LHCN-M2 (cell line): ENCODE measurements at places on chromosomes 2 and 18.

GRCh38 chr2:105760639-105761337 lies 16.1 kb downstream of the NCK2 start:
- DNase-seq = no peak

- DNase-seq = peak; percentile 86
Observed at GRCh38 chr2:73979686-73980085, 5.0 kb upstream of the TET3 start.

DNA sequence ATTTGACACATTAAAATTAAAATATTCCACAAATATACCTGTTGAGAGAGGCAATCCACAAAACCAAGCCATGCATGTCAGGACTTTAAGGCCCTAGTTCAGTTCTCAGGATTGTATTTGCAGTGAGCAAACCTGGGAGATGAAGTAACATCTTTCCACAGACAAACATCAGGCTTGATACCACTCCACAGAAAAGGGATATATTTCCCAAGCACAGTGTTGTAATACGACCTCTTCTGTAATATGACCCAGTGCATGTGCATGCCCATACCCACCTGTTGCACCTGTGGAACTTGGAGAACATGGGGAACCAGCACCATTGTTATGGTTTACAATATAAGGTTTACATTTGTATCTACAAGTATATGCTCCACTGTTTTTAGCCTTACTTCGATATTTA lies 184.0 kb downstream of the PDE11A start:
- DNase-seq = no peak

GRCh38 chr2:217195658-217196446 lies 336.0 kb upstream of the TNP1 start:
- no peak for DNase-seq

GRCh38 chr18:37270038-37270665 lies 295.4 kb downstream of the CELF4 start:
- DNase-seq = peak; percentile 47

GRCh38 chr18:48536516-48536915 lies 2.3 kb upstream of the CTIF start:
- no peak for DNase-seq

- no peak for DNase-seq
Observed at GRCh38 chr18:892316-892715, 12.4 kb upstream of the ADCYAP1 start.

GRCh38 chr2:10241641-10242430 lies 60.9 kb upstream of the HPCAL1 start:
- no peak for DNase-seq

- no peak for DNase-seq
Observed at GRCh38 chr2:105290981-105291660, 38.4 kb downstream of the TGFBRAP1 start.

- DNase-seq = no peak
Observed at GRCh38 chr2:136004965-136005364, 19.5 kb upstream of the DARS1 start.

GRCh38 chr2:219109471-219109870 lies 48.8 kb upstream of the IHH start:
- no peak for DNase-seq

DNA sequence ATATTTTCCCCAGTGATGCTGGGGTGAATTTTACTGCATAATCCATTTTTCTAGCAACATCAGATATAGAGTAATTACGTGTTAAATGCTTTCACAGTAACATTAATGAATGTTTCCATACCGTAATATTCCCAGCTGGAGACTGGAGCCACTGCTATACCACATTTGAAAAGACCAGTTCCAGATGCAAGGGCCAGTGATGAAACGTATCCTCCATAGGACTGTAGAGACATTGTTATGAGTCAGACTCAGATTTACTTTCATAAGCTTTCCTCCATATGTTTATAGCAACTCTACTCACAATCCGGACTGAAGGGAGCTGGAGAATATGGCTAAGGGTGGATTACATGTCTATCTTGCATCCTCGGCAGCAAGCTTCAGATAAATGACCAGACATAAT lies 22.7 kb upstream of the GCG start:
- DNase-seq = no peak

GRCh38 chr2:120480346-120480902 lies 134.5 kb downstream of the INHBB start:
- no peak for DNase-seq

- DNase-seq = no peak
Observed at GRCh38 chr2:68756178-68756577, 21.6 kb downstream of the ARHGAP25 start.
